ENCODE measurements at places on chromosomes 7 and 10.

DNA sequence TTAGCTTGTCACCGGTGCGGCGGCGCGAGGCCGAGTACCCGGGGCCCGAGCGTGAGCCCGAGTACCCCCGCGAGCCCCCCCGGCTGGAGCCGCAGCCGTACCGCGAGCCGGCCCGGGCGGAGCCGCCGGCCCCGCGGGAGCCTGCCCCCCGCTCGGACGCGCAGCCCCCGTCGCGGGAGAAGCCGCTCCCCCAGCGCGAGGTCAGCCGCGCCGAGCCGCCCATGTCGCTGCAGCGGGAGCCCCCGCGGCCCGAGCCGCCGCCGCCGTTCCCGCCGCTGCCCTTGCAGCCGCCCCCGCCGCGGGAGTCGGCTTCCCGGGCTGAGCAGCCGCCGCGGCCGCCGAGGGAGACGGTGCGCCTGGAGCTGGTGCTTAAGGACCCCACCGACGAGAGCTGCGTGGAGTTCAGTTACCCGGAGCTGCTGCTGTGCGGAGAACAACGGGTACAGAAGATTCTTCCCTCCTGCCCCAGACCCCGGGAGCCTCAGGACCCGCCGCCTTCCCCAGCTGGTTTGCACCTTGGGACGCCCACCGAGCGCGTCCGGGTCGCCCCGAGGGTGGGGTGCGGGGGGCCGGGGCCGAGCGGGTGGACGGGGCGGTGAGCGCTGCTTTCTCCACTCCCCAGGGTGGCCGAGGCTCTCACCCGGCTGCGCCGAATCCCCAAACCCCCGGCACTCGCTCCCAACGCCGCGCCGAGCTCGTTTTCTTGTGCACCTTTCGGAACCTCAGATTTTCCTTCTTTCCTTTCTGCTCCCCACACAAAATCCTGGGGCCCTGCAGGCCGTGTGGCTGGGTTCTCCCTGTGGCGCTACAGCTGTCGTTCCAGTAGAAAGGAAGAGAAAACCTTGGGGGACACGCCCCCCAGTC lies 708 bp downstream of the UBN2 start:
- DNase-seq = peak; percentile 52

- peak; percentile 19 for DNase-seq
These were observed 35.2 kb downstream of the FAM53B start for GRCh38 chr10:124708922-124709520.

DNA sequence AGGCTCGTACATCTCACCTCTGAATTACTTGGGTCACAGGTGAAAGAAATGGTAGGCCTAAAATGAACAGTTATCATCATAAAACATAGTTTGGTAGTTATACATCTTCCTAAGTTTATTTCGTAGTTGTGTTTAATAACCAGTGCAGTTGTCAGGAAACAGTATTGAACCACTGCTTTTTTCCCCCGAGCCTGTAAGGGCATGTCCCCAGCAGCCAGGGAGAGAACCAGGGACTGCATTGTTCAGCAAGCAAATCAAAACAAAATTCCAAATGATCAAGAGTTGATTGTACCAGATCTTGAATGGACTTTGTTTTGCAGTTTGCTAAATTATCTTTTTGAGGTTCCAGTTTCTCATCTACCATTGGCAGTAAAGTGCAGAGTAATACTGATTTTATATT lies 2.4 kb downstream of the EIF4H start:
- DNase-seq = no peak

DNA sequence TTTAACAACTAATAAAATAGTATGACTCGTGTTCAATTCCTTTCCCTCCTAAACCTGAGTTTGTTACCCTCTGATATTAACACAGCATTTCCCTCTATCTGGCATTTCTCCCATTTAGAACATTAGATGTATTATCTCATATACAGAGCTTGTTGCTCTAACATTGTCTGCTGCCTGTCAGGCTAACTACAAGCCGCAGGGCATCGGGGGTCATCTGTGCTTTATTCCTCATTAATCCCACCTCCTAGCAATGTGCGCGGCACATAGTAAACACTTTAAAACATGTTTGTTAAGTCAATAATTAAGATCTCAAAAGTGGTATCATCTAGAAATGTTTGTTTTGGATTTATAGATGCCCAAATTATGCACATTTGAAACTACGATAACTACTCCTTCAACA lies 52.9 kb upstream of the NEBL start:
- no peak for DNase-seq

DNA sequence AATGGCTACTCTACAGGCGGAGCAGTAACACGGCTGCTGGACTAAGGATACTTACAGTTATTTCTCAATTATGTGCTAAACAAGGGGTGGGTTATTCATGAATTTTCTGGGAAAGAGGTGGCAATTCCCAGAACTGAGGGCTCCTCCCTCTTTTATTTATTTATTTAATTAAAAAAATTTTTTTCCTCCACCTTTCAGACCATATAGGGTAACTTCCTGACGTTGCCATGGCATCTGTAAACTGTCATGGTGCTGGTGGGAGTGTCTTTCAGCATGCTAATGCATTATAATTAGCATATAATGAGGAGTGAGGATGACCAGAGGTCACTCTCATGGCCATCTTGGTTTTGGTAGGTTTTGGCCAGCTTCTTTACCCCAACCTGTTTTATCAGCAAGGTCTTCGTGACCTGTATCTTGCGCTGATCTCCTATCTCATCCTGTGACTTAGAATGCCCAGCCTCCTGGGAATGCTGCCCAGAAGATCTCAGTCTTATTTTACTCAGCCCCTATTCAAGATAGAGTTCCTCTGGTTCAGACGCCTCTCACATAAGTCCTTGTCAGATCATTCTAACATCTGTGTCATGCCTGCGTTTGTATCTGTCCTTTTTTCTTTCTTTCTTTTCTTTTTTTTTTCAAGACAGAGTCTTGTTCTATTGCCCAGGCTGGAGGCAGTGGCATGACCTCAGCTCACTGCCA lies 15.9 kb upstream of the STOX1 start:
- DNase-seq = no peak

DNA sequence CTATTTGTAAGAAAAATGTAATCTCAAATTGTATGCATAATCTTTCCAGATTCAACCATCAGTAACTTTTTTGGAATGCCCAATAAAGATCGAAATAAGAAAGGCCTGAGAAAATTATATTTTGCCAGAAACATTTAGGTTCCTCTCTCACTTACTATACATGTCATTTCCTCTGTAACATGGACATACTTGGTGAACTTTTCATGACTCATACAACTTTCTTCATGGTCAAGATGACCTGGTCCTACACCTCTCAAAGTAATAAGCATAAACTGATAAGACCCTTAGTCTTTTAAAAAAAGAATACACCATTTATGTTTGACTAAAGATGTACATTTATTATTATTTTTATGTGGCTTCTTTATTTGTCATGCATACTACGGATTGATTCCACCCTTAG lies 125.3 kb downstream of the REEP3 start:
- no peak for DNase-seq

- DNase-seq = no peak
These were observed 33.0 kb downstream of the STAM start for GRCh38 chr10:17676919-17677318.

DNA sequence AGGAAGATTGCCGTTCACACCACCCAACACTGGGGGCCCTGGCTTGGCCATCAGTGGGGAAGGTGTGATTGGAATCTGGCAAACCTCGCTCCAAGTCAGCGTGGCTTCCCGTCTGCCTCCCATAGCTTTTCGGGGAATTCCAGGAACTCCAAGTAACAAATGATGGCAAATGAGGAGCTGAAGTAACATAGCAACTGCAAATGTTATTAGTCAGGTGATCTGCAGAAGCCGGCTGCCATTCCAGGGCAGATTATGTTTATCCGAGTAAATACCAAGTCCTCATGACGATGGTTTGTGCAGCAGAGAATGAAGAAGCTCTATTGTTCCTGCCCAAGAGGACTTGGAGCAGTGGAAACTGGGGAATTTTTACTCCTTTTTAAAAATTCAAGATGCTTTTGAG lies 270.5 kb upstream of the PODXL start:
- DNase-seq = no peak
